ENCODE measurements at places on chromosomes 4 and X.

DNA sequence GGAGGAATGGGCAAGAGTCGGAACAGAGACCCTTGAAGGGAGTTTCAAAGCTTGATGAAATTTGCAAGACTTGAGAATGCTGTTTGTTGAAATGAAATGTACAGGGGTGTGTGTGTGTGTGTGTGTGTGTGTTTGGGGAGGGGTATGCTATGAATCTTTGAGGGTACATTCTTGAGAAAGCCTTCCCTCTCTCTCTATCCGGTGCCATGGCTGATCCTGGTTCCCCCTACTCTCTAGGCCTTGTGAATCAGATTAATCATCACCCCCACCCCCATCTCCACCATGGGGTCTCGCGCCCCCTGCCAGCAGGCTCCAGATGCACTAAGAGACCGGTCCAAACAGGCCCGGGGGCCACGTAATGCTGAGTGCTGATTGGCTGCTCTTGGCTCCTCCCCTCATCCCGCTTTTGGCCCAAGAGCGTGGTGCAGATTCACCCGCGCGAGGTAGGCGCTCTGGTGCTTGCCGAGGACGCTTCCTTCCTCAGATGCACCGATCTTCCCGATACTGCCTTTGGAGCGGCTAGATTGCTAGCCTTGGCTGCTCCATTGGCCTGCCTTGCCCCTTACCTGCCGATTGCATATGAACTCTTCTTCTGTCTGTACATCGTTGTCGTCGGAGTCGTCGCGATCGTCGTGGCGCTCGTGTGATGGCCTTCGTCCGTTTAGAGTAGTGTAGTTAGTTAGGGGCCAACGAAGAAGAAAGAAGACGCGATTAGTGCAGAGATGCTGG lies at the start of gene HTR2C:
TSS of gene HTR2C (plus strand) at position 441 of the 729 bp plus-strand sequence. CDS start 142,851 bp downstream, outside the sequence.
- no peak for DNase-seq

GRCh38 chr4:1009542-1010394 lies 1.7 kb upstream of the FGFRL1 start:
- peak; percentile 64 for DNase-seq

- DNase-seq = no peak
Observed at GRCh38 chr4:163048447-163048846, 118.2 kb downstream of the NAF1 start.

GRCh38 chr4:166637816-166638215 lies 596.5 kb downstream of the SPOCK3 start:
- DNase-seq = no peak
